Muscle of leg (tissue), 16 donors: ENCODE measurements at places on chromosomes 3 and 15. TPM values are rescaled to one million over a fixed set of nuclear protein-coding genes. Genes with fewer than 3 reads are reported as not detected.

Gene ERICH6
- total RNA-seq: 0.09 TPM

Gene PRKCD
- 1.5 TPM for total RNA-seq

Gene CMTM8
- total RNA-seq: 0.53 TPM

Gene SI
- not detected for total RNA-seq

Gene DPPA2
- total RNA-seq: not detected

Gene KNG1
- 0.13 TPM for total RNA-seq

Gene BCL2A1
- total RNA-seq: 0.35 TPM

Gene CLDN16
- total RNA-seq: not detected

Gene ACSBG1
- total RNA-seq: 0.22 TPM

Gene UBA3
- total RNA-seq: 41.4 TPM

Gene SENP7
- 41.3 TPM for total RNA-seq

Gene C2CD4B
- 4.8 TPM for total RNA-seq

Gene TERC
- 23.7 TPM for total RNA-seq

Gene KIF23
- 16.5 TPM for total RNA-seq

Gene RLBP1
- total RNA-seq: not detected

Gene LMLN
- 3.2 TPM for total RNA-seq

Gene ATG3
- total RNA-seq: 30.3 TPM

Gene SCN10A
- not detected for total RNA-seq

Gene TRPM1
- total RNA-seq: not detected

Gene RASGRP1
- total RNA-seq: 0.35 TPM

Gene IL5RA
- 0.04 TPM for total RNA-seq

Gene KLHL6
- total RNA-seq: 1.5 TPM

Gene RTP3
- total RNA-seq: 0.04 TPM

Gene TMEM266
- total RNA-seq: 0.13 TPM

Gene RBP2
- not detected for total RNA-seq

Gene CHSY1
- 27.2 TPM for total RNA-seq

Gene PIERCE2
- total RNA-seq: 1.4 TPM

Gene SCAMP5
- 2.0 TPM for total RNA-seq
